Activated B cell treated with CpG ODN at 0.5 μM for 24 hours (primary cell): ENCODE measurements at places on chromosomes 2 and 18.

DNA sequence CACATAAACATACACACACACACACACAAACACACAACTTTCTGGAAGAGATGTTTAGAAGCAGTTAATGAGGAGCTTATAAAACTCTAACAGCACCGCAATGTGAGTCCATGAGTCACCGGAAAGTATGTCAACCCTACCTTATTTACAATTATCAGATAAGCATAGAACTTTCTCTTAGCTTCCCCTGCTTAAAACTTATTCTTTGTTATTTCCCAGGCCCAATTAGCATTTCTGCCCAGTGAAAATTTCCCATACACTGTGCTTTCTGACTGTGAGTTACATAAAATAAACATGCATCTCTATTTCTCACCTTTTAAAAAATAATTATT is 737.6 kb downstream of the LRP1B start:
- no peak for DNase-seq

DNA sequence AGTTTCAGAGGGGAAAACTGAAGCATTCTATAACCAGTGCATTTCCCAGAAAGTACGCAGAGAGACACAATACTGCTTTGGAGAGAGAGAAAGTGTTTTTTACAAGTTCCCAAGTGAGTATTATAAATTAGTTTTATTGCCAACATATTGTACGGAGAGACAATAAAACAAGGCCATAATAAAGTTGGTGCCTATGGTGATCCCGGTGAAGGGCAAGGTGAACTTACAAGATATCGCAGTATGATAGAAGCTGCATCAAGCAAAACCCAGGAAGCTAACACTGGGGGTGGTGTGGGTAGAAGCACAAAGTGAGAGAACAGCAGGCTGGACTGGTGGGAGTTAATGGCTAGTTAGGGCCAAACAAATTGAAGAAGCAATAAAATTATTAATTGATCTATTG is 7.5 kb downstream of the TMSB10 start:
- no peak for DNase-seq

DNA sequence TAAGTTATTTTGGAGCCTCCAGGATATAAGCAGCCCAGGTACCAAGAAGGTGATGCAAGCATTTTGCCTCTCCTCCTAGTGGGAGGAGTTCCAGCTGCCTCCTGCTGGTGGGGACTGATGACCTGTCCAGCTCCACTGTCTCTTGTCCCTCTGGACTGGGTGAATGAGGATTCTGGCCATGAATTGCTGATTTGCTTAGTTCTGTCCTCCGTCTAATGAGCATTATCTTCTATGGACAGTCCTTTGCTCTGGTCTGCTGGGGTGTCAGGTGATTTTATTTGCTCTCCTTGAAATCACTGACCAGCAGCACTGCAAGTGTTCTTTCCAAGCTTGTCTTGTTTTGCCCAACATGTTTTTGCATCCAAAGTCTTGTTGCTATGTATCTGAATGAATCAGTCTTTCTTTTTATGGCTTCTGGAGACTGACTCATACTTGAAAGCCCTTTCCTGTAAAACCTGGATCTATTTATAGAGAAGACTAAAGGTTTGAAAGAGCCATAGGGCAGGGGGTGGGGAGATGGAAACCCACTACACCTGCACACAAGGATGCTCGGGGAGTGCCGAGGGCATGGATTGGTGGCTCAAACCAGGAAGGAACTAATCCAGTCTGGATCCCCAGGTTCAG is 40.5 kb upstream of the EFHD1 start:
- DNase-seq = no peak

GRCh38 chr18:79092874-79093273 is 23.7 kb downstream of the ATP9B start:
- no peak for DNase-seq

DNA sequence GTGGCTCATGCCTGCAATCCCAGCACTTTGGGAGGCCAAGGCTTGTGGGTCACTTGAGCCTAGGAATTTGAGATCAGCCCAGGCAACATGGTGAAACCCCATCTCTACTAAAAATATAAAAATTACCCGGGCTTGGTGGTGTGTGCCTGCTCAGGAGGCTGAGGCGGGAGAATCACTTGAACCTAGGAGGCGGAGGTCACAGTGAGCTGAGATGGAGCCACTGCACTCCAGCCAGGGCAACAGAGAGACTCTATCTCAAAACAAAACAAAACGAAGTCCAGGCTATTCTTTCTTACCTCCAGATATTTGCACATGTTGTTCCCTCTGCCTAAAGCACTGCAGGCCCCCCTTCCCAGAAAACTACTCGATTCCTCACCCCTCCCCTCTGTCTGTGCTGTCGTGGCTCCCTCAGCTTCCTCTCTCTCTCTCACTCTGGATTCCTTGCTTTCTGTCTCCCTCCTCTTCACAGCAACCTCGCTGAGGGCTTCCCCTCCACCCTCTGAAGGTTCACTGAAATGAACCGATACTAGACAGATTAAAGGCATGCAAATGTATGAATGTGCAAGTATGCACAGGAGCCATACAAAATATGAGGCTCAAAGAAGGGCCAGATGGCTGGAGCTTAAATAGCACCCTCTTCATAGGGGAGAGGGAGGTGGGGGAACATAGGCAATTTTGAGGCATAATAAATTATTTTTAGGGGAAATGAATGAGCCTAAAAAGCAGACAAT is 18.5 kb downstream of the TMEM177 start:
- DNase-seq = no peak

GRCh38 chr2:210445116-210445707 is 31.3 kb downstream of the LANCL1 start:
- DNase-seq = no peak

DNA sequence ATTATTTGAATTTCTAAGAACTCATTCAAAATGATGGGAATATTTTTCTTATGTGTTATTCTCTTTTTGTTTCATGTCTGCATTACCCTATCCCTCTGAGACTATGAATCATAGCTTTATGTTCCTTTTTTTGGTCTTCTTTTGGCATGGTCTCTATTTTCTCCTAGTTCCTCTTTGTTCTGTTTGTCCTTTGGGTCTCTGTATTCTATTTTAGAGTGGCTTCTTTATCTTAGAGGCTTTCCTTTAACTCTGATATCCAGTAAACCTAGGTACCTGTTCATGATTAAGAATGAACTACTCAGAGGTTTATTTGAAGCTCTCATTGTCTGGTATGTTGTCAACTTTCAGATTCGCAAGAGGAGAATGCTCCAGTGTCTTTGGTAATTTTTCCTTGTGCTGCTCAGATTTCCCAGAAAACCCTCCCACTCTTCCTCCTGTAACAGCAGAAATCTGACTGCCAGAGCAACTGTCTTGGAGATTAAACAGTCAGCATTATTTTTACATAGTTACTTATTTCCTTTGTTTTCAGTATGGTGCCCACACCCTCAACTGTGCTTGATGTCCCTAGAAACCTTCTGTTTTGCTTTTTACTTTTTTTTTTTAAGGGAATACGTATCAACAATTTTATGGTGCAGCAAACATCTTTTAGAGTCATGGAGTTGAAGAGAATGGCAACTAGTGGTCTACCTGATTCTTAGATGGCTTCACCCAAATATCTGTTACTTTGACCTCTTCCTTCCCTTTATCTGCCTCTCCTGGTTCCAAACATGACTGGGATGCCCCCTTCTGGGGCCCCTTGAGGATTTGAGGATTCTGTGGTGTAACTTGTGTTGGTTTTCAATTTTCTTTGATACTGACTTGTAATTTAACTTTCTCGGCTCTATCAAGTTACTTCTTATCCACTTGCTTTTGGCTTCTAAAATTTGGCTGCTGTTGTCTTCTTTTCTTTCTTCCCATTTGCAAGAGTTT is 92.0 kb downstream of the DPP10 start:
- DNase-seq = no peak

DNA sequence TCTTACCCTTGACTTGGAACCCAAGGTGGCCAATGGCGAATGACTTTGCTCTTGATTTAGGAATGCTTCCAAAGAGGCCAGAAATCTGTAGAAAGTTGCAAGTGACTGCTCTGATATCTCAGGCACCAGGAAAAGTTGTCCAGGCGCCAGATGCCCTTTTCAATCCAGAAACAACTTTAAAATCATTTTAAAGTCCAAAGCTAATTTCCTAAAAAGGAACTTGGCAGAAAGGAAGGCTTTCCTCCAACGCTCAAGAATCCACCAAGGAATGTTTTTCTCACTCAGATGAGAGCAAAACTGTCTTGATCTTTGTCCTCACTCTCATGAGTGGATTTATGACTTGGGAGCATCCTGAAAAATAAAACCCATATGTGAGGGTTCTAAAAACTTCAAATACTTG is 5.3 kb downstream of the NGEF start:
- DNase-seq = no peak

DNA sequence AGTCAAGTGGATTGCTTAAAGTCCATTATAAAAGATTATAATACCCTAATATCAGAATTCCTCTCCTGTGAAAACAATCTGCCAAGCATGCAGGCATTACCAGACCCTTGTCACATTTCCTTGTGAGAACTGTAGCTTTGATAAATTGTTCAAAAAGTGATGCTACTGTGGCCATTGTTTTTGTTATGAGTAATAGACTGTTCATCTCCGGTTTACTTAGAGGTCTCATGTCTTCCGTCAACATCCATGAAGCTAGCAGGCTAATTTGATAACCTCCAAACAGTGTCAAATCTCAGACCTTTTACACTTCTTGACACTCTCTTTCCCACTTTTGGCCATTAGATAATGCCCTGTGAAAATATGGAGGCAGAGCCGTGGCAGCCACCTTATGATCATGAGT is 342.7 kb downstream of the CPS1 start:
- DNase-seq = no peak

DNA sequence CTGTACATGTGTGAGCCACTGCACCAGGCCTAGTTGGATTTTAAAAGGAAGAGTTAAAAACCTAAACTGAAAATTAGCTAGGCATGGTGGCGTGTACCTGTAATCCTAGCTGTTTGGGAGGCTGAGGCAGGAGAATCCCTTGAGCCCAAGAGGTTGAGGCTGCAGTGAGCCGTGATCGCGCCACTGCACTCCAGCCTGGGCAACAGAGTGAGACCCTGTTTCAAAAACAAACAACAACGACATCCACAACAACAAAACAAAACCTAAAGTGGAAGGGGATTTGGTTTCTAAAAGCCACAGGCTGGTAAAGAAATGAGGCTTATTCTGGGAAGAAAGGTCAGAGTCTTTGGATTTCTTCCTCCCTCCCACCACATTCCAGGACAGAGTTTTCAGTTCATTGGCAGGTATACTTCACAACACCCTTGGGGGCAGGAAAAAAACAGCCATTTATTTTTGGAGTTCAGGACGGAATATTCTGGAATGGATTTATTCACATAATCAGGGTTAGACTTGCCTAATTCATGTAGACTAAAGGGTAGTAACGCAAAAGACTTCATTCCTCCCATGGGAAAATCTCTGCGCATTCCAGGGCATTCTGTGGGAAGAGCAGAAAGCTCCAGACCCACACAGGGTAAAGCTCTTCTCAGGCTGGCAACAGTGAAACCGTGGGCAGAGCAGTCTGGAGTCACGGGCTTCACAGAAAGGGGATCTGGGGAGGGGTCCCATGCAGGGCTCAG is 34.9 kb downstream of the TEX44 start:
- DNase-seq = no peak

GRCh38 chr18:2900684-2901422 is 54.0 kb downstream of the EMILIN2 start:
- DNase-seq = no peak

DNA sequence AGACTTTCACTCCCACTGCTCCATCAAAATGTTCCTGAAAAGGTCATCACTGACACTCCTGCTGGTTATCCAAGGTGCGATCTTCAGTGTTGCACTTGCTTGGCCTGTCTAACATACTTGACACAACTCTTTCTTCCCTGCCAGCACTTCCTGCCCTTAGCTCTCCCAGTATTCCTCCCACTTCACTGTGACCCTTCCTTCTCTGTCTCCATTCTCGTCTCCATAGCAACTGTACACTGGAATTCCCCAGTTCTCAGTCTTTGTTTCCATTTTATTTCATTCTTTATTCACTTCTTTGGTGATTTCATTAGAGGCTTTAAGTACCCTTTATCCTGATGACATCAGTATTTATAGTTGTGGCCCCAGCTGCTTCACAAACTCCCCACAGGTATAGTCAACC is 333.0 kb downstream of the IRS1 start:
- DNase-seq = no peak

DNA sequence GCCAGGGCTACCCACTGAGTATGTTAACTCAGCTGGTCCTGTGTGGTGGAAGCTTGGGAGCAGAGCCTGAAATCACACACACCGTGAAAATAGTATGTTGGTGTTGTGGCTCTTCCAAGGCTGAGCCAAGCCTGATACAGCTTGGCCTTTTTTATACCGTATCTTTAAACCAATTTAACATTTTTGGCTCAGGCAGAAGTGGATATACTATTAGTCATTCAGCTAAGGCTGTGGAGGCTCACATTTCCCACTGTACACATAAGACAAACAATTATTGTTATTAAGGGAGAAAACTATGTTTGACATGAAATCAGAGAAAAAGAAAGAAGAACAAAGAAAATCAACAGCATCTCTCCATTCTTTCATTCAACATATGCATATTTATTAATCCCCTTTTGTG is 159.0 kb downstream of the BCL11A start:
- no peak for DNase-seq

DNA sequence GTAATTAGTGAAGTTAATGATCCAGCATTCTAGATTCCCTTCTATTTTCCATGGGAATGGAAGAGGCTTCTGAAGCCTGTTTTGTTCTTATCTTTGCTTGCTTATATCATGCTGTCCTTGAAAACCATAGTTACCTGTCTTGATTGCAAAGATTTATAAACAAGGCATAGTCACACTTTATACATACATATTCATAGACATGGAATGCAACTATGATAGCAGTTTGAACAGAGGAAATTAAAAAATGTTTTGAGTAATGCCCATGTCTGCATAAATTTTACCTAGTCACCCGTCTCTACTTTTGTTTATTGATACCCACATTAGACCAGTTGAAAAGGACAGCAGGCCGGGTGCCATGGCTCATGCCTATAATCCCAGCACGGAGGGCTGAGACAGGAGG is 289.0 kb downstream of the PTPRM start:
- DNase-seq = no peak

DNA sequence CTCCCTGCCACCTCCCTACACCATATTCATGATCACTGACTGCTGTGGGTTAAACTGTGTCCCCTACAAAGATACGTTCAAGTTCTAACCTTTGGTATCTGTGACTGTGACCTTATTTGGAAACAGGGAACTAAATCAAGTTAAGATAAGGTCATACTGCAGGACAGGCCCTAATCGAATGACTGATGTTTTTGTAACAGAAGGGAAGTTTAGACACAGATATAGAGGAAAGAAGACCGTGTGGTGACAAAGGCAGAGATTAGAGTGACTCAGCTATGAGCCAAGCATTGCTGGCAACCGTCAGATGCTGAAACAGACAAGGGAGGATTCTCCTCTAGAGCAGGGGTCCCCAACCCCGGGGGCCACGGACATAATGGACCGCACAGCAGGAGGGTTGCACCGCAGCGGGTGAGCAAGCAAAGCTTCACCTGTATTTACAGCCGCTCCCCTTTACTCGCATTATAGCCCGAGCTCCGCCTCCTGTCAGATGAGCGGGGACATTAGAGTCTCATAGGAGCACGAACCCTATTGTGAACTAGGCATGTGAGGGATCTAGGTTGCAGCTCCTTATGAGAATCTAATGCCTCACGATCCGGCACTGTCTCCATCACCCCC is 28.9 kb upstream of the RNF152 start:
- DNase-seq = no peak

- no peak for DNase-seq
These were observed 28.4 kb downstream of the EIPR1 start for GRCh38 chr2:3349211-3349693.
